ENCODE measurements at places on chromosomes 1 and 21.
A peak's percentile ranks its signal among the peaks of the same experiment; 100 is the strongest.

- DNase-seq, result no peak
These were observed 2.6 kb downstream of the RSPH1 start for GRCh38 chr21:42493109-42494060.

- DNase-seq, result no peak
These were observed 154.4 kb downstream of the ZSCAN20 start for GRCh38 chr1:33626801-33627200.

- no peak for DNase-seq
These were observed 26.3 kb downstream of the ZNF648 start for GRCh38 chr1:182035097-182035770.

DNA sequence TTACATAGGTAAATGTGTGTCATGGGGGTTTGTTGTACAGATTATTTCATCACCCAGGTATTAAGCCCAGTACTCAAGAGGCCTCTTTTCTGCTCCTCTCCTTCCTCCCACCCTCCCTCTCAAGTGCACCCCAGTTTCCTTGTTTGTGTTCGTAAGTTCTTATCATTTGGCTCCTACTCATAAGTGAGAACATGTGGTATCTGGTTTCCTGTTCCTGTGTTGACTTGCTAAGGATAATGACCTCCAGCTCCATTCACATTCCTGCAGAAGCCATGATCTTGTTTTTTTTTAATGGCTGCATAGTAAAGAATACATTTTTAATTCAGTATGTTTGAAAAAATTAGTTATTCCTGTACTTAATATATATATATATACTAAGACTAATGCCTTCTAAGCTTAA, 107.7 kb downstream of the CLDN17 start:
- no peak for DNase-seq

DNA sequence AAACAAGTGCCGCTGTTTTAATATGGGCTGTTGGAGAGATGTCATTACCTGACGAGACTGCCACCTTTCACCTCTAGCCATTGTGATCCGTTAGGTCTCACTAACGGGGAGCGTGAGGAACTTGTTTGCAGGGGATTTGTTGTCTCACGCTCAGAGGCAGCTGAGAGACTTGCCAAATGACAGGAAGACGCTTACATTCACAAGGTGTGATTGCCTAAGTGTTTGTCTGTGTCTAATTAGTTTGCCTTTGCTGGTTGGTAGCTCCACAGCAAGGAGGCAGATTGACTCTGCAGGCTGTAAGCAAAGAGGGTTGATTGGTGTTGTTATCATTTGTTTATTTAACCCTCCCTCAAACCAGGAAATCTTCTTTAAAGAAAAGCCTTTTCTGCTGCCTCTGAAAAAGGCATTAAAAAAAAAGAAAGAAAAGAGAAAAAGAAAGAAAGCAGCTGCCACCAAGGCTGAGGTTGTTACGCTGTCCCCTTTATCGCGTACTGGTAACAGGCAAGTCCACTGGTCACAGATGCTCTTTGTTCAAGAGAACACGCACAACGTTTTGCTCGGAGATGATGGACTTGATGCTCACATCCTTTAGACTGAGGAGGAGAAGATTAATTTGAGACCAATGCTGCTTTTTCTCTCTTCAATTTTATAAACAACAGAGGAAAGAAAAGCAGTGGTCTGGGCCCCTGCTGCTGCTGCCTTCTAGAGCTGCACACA, 203.9 kb downstream of the ZNF326 start:
- DNase-seq, result peak; percentile 39

GRCh38 chr1:236904892-236905741, 99.1 kb downstream of the MT1HL1 start:
- DNase-seq, result no peak

- DNase-seq, result no peak
These were observed 5.8 kb downstream of the SERINC2 start for GRCh38 chr1:31418626-31419323.

DNA sequence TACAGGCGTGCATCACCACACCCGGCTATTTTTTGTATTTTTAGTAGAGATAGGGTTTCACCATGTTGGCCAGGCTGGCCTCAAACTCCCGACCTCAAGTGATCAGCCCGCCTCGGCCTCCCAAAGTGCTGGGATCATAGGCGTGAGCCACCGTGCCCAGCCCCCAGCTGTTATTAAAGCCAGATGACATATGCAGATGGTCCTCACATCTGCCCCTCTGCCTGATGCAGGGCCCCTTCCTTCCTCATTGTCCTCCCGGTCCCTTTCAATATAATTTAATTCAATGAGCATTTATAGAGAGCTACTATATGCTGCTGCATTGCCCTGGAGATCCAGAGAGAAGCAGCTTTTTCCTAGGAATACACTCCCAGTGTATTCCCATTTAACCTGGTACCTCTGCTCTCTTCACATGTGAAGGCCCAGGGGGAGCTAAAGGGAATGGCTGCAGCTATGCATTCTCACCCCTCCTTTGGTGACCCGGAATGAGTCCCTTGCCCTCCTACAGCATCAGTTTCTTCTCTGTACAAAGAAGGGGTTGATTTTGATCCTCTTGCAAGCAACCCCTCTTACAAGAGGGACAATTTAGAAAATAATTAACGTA, 55.6 kb downstream of the L1TD1 start:
- no peak for DNase-seq

DNA sequence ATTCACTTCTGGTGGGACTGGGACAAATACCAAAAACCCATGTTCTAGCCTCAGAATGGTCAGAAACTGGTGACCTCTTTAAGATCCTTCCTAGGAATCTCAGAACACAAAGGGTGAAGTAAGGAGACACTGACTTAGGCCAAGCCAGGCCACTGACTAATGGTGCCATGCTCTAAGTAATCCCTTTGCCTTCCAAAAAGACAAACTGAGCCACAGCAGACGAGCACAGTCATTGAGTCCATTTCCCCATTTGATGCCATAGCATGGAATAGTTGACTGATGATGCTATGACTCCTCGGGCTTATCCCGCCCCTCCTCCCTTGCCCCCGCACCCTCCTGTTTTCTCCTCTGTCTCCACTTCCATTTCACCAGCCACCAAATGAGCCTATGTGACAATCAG, 145.8 kb upstream of the ZNF648 start:
- no peak for DNase-seq

DNA sequence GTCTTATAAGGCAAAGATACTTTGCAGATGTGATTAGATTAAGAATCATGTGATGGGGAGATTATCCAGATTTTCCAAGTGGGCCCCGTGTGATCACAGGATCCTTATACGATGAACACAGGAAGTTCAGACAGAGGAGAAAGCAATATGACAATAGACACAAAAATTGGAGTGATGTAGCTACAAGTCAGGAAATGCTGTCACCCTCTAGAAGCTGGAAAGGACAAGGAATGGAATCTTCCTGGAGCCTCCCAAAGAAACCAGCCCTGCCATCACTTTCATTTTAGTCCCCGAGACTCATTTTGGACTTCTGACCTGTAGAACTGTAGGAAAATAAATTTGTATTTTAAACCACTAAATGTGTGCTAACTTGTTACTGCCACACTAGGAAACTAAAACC, 61.9 kb upstream of the C1orf21 start:
- DNase-seq, result no peak

DNA sequence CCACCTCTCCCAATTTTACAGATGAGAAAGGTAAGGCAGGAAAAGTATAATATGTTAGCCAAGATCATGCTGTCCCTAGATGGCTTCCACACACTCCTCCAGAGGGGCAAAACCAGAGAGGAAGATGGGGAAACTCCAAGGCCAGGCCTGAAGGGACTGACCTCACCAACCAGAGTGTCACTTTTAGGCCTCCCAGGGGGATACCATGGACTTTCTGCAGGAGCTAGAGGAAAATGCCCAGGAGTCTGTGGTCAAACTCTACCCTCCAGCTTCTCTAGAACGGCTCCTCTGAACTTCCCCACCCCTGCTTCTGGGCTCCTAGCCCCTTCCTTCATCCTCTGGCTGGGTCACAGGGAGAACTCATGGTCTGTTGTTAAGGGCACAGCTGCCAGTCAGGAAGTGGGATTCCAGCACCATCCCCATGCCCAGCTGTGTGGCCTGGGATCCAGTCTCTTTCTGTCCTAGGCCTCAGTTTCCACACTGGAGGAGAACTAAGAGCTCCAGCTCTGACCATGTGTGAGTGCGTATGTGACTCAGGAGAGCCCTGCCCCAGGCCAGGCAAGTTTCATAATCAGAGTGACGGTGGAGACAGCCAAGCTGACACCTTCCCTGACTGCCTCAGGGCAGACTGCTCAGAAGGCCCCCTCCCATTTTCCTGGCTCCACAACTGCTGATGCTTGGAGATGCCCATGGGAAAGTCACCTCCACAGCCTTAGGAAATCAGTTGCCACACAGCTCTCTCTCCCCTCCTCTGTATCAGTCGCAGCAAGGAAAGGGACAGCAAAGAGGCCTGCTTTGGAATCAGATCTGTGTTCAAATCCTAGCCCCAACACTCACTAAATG, 1.9 kb downstream of the IGSF8 start:
- no peak for DNase-seq

GRCh38 chr1:205449750-205450443, 5.9 kb downstream of the BLACAT1 start:
- no peak for DNase-seq

DNA sequence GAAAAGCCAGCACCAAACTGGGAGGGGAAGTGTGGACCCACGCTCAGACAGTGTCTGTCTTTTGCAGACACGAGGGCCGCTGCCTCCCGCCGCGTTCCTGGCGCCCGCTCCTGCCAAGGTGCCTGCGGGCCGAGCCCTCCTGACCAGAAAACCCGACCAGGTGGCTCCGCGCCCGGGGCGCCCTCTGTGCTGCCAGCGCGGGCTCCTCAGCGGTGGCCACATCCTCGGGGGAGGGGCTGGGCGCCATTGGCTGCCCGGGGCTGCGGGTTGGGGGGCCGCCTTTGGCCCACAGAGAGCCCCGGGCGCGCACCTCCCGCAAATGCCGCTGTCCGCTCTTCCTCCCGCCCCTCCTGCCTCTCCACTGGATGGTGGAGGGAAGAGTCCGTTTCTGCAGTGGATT, 22.4 kb upstream of the TRNAU1AP start:
- DNase-seq, result no peak

- DNase-seq, result peak; percentile 71
These were observed 38.8 kb downstream of the HLCS start for GRCh38 chr21:36927719-36928117.

- DNase-seq, result no peak
These were observed 18.6 kb upstream of the RALGPS2 start for GRCh38 chr1:178706432-178706831.

DNA sequence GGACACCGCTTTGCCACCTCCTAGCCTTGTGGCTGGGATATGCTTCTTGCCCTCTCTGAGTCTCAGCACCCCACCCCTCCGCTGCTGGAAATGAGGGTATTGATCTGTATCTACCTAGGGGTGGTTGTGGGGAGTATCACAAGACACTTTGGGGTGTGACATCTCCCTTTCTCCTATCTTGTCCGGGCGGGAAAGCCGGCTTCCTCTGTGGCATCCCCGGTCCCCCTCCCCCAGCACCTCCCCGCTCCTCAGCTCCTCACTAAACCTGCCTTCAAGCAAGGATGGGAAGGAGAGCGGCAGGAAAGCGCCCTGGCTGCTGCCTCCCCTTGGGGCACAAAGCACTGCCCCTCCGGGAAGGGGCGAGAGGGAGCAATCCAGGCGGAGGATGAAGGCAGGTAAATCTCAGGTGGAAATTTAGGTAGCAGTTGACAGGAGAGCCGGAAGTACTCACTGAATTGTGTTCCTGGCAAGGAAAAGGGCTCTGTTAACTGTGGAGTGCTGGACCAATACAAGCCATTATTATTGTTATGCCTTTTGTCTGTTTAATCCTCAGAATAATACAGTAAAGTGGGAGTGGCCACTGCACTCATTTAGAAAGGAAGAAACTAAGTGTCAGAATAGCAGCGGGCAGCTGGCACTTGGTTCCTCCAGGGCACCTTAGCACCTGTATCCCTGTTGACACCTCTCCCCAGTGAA, 49.0 kb upstream of the LRP8 start:
- DNase-seq, result peak; percentile 55

DNA sequence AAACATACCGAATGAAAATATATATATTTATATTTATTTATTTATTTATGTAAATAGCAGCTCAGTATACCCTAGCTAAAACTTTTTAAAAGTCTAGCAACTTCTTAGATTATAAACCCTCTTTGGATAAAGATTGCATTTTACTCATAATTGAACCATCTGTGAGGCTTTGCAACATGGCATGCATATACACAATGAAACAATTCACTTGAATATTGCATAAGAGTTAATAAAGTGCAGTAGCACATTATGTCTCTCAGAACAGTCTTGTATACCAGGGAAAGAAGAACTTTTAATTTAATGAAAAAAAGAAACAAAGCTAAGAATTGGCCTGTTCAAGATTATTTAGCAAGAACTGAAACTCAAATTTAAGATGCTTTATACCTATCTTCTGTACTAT, 1363.9 kb upstream of the ADGRL2 start:
- DNase-seq, result no peak

DNA sequence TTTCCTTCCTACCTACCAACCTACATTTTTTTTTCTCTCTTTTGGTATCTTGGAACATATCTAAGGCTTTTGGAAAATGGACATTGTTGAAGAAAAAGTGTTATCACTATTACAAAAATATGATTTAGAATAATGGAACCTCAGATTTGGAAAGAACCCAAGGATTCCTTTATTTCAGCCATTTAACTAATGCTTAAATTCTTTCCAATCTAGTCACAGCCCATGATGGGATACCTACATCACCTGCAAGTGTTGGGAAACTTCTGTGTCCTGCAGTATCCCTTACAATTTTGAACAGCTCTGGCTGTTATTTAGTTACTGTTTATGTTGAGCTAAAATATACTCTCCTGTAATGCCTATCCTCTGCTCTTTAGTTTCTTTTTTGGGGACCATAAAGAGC, 22.3 kb upstream of the APOBEC4 start:
- no peak for DNase-seq

DNA sequence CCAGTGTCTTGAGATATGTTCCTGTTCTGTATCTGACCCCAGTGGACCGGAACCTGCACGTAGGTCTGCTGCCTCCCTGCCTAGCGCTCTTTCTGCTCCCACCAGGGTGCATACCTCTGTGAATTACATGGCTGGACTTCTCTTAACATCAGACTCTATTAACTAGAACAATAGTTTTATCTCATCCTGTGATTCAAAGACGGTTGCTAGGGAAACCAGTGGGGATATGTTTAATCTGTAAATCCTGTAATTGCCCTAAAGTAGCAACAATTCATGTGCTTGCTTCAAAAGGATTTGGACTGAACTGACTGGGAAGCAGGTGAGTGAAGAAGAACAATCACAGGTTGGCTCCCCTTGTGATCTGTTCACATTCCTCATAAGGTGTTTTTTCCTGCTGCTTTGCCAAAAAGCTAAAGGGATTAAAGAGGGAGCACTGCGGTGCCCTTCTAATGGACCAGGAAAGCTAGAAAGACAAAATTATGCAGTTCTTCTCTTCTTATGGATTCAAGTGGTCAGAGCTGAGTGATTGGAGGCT, 52.7 kb upstream of the DIRAS3 start:
- peak; percentile 69 for DNase-seq

GRCh38 chr1:22217811-22218460, 75.0 kb upstream of the WNT4 start:
- DNase-seq, result no peak

- no peak for DNase-seq
These were observed 6.2 kb downstream of the EPRS1 start for GRCh38 chr1:220040028-220040596.

GRCh38 chr1:161267321-161267720, 8.8 kb downstream of the PCP4L1 start:
- no peak for DNase-seq

Measured in NCI-H345 (cell line).